Activated CD8-positive, alpha-beta memory T cell treated with anti-CD3 and anti-CD28 coated beads for 24 hours (primary cell): ENCODE measurements at places on chromosomes 3 and 15.

GRCh38 chr15:91703274-91703673, 150.2 kb upstream of the SLCO3A1 start:
- DNase-seq: no peak

DNA sequence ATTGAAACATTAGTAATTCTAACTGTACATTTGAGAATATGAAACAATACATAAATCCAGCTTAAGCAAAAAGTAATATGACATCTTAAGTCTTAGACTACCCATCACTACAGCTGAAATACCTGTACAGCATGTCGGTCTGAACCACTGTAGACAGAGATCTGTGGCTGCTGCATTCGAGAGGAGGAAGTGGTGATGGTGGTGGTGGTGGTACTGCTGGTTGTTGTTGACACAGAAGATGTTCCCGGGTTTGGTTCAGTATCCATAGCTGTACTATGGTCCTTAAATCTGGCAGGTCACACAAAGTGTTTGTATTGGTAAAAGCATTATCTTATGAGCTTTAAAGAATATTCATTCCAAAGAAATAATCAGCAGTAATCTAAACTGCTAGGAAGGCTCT, 2.9 kb downstream of the PHC3 start:
- DNase-seq: no peak

DNA sequence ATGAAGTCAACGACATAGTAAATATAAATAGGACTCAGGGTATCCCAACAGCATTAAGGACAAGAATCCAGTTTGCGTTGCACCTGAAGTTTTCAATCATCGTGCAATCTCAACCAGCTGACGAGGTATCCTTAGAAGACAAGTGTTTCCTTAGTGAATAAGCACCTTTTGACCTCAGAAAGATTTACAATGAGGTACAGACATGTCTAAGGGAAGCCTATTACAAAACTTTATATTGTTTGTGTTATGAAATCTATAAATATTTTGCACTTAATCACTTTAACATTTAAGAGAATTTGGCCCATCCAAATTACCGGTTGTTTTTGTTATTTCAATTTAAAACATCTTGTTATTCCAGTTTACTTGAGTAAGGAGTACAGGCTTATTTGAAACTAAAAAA, 64.9 kb upstream of the PRICKLE2 start:
- DNase-seq: no peak

DNA sequence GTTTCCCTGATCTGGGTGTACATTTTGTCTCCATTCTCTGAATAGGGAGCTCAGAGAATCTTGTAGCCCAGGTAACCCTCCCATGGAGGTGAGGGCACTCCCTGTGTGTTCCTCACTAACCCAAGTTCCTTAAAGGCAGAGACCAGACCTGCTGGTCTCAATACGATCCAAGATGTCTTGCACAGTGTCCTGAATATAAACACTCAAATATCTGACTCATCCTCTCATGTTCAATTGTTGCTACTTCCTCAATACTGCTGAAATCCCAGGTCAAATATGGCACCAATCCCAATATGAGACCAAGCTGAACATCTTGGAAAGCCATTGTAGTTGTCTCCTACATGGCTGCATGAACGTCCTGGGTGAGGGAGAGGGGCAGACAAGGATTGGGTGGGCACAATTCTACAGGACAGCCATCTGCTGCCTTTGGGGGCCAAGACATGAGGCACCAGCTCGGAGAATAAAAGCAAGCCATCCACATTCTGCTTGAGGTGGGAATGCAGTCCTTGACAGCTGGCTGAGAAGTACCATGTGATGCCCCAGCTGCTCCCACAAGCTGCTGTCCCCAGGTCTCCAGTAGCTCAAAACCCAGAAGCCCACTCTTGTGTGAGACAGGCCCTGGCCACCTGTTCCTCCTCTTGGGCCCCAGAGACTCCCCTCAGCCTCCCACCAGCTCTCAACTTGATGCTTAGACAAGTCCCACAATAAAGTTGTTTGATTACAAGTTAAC, 18.2 kb downstream of the TBC1D2B start:
- DNase-seq: no peak

- no peak for DNase-seq
Measured at GRCh38 chr3:160709477-160710182, 32.7 kb downstream of the ARL14 start.

DNA sequence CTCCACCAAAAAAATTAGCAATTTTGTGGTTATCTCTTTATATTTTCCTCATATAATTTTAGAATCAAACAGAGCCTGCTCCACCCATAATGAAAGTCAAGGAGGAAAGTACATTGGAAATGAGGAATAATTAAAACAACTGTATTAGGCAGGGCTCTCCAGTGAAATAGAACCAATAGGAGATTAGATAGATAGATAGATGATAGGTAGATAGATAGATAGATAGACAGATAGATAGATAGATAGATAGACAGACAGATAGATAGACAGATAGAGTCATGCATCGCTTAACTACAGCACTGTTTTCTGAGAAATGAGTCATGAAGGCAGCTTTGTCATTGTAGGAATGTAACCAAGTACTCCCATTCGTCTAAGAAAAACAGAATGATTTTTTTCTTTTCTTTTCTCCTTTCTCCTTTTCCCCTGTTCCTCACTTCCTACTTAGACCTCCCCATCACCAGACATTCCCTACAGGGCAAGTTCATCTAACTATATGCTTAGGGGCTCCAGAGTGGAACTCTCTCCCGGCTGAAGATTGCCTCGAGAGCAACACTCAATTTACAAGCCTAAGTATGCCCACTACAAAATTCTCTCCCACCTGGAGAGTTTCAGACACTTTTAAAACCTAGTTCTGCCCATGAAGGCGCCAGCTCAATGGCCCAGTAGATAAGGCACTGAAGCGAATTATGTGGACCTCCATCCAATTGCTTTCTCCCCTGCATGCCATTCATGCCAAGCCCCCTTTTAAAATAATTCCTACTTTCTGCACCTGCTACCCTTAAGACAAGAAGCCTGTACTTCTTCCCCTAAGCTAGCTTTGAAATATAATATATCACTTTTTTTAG, 53.3 kb upstream of the LIPC start:
- no peak for DNase-seq

DNA sequence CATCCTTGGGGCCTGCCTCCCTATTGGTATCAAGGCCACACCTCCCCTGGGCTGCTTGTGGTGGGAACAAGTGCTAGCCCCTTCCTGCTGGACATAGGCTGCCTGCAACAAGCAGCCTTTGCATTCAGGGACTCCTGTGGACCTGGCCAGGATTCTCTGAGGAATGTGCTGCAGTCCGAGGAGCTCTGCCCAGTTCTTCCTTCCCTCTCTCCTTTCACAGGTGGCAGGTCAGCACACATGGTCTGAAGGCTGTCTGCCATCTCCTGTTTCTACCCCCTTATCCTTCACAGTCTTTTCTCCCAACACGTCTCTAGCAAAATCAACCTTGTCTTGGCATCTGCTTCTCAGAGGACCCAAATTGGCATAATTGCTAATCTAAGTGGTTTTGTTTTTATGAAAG, 97.0 kb upstream of the LIPC start:
- no peak for DNase-seq

- DNase-seq: no peak
Measured at GRCh38 chr15:26087881-26088280, 224.8 kb upstream of the ATP10A start.

DNA sequence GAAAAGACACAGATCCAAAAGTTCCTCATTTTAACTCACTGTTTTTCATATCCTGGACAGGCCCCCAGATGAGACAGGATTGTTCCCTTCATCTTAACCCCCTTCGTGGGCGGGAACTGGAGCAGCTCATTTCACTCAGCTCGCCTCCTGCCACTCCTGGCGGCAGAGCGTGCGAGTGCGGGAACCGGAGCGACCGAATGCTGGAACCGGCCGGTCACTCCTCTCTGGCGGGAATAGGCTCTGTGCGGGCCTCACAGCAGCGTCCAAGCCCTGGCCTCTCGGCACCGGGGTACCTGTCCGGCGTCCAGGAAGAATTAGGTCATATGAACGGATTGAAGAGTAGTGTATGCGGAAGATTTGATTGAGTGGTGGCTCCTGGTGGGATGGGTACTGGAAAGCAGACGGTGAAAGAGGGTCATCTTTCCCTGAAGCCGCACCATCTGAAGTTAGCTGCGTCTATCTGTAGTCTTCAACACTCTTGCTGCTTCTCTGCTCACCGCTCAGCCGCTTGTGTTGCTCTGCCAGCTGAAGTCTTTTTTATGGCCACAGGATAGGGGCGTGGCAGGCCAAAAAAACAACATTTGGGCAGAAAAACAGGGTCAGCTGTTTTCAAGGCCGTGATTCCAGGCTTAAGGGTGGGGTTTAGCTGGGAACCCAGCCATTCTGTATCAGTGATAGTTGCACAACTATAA, 42.3 kb upstream of the FXR1 start:
- no peak for DNase-seq

DNA sequence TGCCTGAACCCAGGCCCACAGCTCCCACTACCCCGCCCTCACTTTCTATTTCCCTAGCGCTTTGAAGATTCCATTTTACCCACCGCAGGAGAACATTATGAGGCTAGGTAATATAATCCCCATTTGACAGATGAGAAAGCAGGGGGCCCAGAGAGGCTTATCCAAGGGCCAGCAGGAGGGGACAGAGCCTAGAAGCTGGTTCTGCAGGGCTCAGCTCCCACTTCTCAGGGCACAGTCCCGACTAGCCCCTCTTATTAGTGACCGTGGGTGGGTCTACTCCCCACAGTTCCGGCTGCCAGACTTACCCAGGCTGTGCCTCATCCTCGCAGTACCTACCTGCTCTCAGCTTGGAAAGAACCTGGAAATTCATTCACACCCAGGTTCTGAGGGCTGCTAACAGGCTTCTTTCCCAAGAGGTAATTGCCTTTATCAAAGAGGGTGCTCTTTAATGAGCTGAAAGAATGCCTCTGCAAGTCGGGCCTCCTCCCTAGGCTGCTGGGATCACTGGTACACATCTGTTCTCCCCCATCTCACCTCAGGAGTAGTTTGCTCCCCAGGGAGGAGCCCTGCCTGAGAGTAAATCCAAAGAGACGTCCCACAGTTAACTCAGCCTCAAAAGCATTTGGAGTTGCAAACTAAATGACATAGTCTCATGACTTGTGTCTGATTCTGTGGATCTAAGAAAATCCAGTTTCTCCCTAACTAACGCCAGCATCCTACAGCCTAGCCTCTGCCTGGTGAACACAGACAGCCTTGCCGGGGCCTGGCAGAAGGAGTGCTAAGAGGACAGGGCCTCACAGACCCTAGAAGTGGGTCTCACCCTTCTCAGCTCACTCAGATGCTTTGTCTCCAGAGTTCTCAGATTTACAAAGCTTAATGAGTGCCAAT, 125.0 kb downstream of the CHSY1 start:
- peak; percentile 77 for DNase-seq

DNA sequence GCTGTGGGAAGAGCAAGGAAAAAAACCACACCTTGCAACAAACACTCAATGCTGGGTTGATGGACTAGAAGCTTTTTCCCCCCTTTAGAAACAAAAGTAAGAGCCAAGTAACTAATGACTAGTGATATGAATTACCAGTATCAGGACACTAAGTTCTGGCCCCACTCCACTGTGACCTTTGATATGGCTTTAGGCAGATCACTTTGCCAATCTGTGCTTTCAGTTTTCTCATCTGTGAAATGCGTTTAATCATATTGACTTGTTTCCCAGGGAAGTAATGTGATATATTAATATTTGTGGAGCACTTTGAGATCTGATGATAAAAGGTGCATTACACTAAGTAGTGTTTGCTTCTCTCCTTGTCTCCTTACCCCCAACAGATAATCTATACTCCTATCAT, 319.3 kb upstream of the SATB1 start:
- no peak for DNase-seq

DNA sequence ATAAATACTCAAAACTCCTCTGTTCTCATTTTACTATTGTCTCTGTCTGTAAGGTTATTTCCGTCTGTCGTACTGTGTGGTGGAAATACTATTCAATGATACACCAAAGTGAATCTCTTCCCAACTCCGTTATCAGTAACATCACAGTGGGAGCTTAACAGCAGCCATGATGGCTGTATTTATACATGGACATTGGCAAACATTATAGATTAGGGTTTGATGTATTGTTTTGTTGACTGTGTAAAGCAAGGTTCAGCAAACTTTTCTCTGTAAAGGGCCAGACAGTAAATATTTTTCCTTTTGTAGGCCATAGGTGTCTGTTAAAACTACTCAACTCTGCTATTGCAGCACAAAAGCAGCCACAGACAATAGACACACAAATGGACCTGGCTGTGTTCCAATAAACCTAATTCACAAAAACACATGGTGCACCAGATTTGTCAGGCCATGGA, 23.2 kb downstream of the LIPC start:
- DNase-seq: no peak

- no peak for DNase-seq
Measured at GRCh38 chr15:45473068-45473467, 49.5 kb downstream of the SLC30A4 start.

- DNase-seq: no peak
Measured at GRCh38 chr15:64311566-64311965, 44.4 kb downstream of the CSNK1G1 start.

- DNase-seq: no peak
Measured at GRCh38 chr15:82699726-82700125, 9.9 kb downstream of the AP3B2 start.

GRCh38 chr3:6351752-6352151, 509.2 kb upstream of the GRM7 start:
- no peak for DNase-seq

DNA sequence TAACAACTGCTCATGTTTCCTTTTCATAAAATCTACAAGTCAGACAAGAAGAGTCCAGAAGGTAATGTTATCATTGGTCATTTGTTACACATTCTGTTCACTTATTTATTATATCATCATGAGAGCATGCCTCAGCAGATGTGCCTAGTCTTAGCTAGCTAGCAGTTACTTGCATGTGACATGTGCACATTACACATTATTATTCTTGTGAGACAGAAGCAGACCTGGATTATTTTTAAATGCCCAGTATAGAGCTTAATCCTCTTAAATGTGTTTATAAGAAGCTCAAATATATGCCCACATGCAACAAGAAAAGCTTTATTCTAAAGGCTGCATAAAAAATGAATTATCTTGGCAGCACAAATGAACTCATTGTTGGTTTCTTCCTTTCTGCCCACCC, 12.6 kb downstream of the YEATS2 start:
- no peak for DNase-seq
